ENCODE measurements at places on chromosomes 16 and 17.

DNA sequence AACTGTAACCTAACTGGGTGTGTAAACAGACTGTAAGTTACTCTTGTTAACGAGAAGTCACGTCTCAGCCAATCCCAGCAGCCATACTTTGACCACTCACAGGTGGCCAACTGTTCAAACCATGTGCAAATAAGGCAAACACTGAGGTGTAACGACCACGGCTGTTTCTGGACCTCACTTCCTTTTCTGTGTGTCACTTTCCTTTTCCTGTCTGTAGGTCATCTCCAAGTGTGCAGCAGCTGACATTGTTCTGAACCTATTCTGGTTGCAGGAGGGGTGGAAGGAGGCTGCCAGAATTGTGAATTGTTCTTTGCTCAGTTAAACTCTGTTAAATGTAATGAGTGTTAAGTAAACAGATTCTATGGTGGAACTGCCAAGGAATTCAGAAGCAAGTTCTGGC lies 627.4 kb downstream of the KCNJ2 start:
- DNase-seq, result no peak

DNA sequence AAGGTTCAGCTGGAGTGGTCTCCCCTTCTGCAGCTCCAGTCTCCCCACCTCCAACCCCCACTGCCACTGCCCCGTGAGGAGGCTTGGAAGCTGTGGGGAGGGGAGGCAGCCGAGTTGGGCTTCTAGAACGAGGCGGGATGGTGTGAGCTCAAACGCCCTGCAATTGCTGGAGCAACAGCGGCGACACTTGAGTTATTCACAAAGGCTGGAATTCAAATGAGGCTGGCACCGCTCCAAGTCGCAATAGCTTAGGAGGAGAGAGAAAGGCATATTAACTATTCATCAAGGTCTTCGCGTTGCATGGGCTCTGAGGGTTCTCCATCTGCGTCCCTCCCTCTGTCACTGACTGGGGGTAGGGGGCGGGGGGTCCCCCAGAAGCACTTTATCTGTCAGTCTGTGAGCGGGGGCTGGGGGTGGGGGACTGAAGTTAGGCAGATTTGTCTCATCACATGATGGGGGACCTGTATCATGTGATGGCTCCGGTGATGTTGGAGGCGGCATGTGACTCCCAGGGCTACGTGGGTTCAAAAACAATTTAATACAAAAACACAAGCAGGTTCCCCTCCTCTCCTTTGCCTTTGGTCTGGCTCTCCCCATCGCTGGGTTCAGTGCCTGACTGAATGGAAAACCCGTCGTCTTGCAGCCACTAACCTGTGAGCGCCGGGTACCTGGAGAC lies 70.5 kb downstream of the RBBP6 start:
- peak; percentile 84 for DNase-seq

DNA sequence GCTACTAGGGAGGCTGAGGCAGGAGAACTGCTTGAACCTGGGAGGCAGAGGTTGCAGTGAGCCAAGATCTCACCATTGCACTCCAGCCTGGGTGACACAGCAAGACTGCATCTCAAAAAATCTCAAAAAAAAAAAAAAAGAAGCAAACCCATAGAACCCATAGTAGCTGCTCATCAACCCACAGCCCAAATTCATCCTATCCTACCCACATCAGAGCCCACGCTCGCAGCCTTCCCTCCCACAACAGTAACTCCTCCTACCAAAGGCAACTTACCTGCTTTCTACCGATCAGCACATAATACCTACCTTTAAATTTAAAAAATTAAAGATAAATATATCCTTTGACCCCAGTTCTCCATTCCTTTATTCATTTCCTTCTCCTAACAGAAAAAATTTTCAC lies 94.7 kb downstream of the GAS7 start:
- DNase-seq, result no peak

- peak; percentile 72 for DNase-seq
Measured at GRCh38 chr17:15262291-15263205, 2.6 kb downstream of the PMP22 start.

DNA sequence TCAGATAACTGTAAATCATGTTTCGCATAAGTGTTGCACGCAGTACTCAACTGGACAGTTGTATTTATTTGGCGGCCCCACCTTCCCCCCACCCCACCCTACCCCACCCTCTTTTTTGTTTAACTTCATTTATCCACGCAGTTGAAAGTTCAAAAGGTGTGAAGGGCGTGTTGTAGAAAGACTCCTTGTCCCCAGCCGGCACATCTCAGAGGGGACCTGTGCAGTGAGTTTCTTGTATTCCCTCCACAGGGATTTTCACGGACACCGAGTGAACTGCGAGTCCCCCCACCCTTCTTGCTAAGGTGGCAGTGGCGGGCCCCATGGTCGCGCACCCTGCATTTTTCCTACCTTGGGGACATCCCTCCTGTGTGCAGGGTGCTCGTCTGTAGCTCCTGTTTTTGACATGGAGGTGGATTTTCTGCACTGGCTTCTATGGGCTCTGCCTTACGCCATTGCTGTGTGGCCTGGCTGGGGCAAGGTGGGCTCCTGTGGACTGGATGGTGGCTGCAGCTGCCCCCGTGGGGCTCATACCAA lies 36.2 kb downstream of the ADCY7 start:
- DNase-seq, result no peak

GRCh38 chr17:3222505-3222904 lies 15.0 kb downstream of the OR1A1 start:
- no peak for DNase-seq

DNA sequence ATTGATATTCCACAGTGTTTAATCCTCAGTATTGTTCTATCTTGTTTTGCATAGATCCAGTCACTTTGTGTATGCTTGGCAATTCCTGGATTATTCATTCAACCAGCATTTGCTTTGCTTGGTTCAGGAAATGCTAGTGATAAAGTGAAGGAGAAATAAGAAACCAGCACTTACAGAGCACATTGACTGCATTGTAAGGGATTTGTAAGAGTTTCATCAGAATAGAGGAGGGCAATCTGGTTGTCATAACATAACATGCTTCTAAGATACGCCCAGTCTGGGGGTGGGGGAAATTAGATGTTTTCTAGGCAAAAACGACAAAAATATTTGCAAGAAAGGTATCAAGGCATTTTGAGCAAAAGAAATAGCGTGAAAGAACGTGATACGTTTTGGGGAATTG lies 40.4 kb downstream of the TNRC6A start:
- no peak for DNase-seq

DNA sequence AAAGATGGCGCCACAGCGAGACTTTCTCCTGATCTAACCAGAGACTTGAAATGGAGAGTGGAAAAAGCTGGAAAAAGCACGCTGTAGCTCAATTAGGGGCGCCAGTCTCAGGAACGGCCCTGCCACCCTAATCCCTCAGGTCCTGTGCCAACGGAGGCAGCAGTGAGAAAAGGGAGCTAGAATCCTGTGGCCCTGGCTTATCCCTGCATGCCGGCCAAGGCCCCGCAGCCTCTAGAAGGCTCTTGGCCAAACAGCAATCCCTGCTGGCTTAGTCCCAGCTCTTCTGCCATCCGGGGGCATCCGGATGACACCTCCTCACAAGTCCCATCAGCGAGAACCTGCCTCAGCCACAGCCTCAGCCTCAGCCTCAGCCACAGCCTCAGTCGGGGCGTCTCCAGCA lies 69.8 kb downstream of the MRM3 start:
- DNase-seq, result no peak

- no peak for DNase-seq
Measured at GRCh38 chr16:19284207-19284606, 1.3 kb upstream of the CLEC19A start.

DNA sequence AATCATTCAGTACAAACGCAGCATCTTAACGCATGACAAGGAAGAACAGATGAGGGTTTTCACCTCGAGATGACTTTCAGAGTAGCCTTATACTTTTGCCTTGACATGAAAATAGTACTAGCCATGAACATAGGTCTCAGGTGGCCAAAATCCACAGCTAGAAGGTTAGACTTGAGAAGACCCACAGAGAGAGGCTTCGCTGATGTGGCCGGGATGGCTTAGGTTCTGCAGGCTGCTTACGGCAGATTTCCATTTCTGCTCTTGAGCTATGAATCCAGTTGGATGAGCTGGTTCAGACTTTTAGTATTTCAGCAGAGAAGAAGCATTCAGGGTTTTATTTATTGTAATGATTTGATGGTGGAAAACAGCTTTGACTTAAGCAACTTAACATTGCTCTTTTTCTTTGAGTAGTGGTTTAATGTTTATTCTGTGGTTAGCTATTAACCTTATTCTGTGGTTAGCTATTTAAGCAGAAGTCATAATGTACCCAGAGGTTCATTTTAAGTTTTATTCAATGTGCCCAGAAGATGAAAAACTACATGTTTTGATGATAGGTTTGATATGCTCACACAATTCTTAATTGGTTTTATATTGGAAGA lies 7.6 kb downstream of the KRT24 start:
- DNase-seq, result no peak

- DNase-seq, result no peak
Measured at GRCh38 chr17:8670421-8670820, 39.9 kb upstream of the MYH10 start.

GRCh38 chr17:7717756-7718350 lies 309 bp downstream of the DNAH2 start:
- DNase-seq, result peak; percentile 7

GRCh38 chr17:38867179-38867967 lies 2.5 kb upstream of the LASP1 start:
- no peak for DNase-seq

GRCh38 chr16:57984443-57985203 lies 13.7 kb upstream of the CNGB1 start:
- DNase-seq, result peak; percentile 81

GRCh38 chr17:12789481-12790248 lies at the start of gene ARHGAP44:
Gene ARHGAP44, plus strand, starts transcription at chr17:12789498. Its CDS starts 341 bp downstream, at chr17:12789839.
- peak; percentile 62 for DNase-seq

- no peak for DNase-seq
Measured at GRCh38 chr16:65185241-65185778, 63.4 kb upstream of the CDH11 start.

DNA sequence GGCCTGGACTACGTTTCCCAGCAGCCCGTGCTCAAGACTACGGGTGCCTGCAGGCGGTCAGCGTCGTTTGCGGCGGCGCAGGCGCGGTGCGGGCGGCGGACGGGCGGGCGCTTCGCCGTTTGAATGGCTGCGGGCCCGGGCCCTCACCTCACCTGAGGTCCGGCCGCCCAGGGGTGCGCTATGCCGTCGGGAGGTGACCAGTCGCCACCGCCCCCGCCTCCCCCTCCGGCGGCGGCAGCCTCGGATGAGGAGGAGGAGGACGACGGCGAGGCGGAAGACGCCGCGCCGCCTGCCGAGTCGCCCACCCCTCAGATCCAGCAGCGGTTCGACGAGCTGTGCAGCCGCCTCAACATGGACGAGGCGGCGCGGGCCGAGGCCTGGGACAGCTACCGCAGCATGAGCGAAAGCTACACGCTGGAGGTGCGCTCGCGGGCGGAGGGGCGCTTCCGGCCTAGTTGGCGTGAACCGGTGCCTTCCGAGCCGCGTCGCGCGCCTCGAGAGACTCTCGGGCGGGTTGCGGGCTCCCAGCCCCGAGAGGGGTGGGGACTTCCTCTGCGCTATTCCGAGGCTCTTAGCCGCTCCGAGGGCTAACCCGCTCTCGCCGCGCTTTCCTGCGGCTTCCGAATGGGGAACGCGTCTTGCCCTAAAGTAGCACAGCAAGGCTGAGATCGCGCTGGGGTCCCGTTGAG lies at the start of gene RBL2:
Gene RBL2 (plus strand): TSS at position 95 of the 689 bp plus-strand sequence. CDS start 86 bp downstream, at position 181.
- peak; percentile 82 for DNase-seq

DNA sequence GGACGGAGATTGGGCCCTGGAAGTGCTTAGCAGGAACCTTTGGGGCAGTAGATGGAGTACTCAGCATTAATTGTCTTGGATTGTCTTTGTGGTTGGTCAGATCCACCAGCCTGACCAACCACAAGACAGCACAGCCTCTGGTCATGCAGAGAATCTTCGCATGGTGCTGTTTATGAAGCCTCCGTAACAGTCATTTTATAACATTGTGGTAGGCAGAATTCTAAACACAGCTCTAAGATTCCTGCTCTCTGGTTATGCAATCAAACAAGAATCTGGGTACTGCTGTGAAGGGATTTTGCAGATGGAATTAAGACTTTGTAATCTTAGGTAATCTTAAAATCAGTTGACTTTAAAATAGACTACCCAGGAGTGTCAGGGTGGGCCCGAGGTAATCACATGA lies 312.2 kb upstream of the GOT2 start:
- DNase-seq, result no peak

DNA sequence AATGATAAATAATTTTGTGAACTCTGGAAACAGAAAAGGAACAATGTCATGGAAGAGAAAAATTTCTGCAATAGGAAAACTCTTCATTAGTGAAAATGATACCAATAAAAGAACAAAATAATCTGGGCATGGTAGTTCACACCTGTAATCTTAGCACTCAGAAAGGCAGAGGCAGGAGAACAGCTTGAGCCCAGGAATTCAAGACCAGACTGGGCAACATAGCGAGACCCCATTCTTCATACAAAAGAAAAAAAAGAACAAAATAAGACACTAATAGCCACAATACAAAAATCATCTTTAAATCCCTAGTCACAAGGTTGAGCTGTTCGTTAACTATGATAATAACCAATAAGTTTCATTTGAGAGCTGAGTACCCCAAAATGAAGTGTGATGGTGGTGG lies 8.6 kb downstream of the POLG2 start:
- no peak for DNase-seq

- no peak for DNase-seq
Measured at GRCh38 chr16:3712861-3713372, 4.4 kb downstream of the TRAP1 start.

DNA sequence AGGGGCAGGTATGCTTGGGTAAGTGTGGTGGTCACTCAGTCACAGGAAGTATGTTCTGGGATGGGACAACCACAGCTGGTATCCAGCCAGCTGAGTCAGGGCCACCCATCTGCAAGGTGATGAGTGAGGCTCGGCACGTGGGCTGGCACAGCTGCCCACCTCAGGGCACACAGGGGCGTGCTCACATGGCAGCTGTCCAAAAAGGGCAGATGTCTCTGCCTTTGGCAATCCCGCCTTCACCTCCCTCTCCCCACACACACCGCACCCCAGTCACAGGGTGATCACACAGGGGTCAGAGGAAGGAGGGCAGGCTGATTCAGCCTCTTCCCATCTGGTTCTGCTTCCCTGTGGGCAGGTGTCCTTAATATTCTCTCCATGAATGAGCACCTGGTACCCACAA lies 85.9 kb upstream of the TOB1 start:
- no peak for DNase-seq

DNA sequence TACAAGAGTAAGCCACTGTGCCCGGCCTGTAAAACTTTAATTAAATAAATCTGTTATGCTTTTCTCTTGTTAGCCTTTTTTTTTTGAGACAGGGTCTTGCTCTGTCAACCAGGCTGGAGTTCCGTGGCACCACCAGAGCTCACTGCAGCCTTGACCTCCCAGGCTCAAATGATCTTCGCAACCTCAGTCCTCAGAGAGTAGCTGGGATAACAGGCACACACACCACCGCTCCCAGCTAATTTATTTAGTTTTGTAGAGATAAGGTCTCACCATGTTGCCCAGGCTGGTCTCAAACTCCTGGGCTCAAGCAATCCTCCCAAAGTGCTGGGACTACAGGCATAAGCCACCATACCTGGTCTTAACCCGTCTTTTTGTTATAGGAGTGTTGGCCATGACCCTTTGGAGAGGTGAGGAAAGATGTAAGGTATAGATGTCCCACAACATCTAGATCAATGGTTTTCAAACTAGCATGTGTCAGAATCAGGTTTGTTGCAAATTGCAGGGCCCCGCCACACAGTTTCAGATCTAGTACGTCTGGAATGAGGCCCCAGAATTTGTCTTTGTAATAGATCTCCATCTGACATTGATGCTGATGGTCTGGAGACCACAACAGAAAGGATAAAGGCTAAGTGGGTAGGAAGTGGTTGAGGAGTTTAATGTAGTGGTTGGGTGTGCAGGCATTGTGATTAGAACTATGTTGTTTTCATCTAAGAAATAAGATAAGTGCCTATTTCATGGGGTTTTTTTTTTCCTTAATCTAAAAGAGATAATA lies 4.3 kb upstream of the GGA2 start:
- no peak for DNase-seq

- no peak for DNase-seq
Measured at GRCh38 chr17:78202666-78203065, 11.4 kb upstream of the BIRC5 start.

All from left kidney (tissue), 8 donors.